Hair follicle dermal papilla cell (primary cell): ENCODE measurements at places on chromosomes 2 and 18. TPM values are rescaled to one million over a fixed set of nuclear protein-coding genes. Genes with fewer than 3 reads are reported as not detected.

The WIPF1 gene
- 27.4 and 35.4 TPM in 2 replicates for total RNA-seq

The CFAP65 gene
- total RNA-seq, result not detected in 2 replicates

The GAL3ST2 gene
- total RNA-seq, result not detected in 2 replicates

The CCL20 gene
- not detected in 2 replicates for total RNA-seq
